ENCODE measurements at places on chromosomes 3 and 15.

DNA sequence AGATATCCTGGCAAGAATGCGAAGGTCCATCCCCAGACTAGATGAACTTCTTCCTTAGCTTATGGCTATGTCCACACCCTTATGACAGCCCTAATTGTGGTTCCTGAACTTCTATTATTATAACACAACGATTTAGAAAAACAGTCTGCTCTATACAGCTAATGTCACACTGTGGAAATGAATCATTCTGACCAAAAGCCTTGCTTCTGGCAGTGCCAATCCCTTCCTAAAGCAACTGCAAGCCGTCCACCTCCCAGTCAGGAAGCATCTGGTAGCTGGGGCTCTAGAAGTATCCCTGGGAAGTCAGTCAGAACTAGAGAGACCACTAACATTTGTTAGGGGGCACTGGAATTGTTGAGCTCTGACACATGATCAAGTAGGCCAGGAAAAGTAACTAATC, 45.0 kb downstream of the MYO5A start:
- no peak for DNase-seq

- no peak for DNase-seq
Observed at GRCh38 chr3:8540456-8540855, 38.8 kb downstream of the LMCD1 start.

DNA sequence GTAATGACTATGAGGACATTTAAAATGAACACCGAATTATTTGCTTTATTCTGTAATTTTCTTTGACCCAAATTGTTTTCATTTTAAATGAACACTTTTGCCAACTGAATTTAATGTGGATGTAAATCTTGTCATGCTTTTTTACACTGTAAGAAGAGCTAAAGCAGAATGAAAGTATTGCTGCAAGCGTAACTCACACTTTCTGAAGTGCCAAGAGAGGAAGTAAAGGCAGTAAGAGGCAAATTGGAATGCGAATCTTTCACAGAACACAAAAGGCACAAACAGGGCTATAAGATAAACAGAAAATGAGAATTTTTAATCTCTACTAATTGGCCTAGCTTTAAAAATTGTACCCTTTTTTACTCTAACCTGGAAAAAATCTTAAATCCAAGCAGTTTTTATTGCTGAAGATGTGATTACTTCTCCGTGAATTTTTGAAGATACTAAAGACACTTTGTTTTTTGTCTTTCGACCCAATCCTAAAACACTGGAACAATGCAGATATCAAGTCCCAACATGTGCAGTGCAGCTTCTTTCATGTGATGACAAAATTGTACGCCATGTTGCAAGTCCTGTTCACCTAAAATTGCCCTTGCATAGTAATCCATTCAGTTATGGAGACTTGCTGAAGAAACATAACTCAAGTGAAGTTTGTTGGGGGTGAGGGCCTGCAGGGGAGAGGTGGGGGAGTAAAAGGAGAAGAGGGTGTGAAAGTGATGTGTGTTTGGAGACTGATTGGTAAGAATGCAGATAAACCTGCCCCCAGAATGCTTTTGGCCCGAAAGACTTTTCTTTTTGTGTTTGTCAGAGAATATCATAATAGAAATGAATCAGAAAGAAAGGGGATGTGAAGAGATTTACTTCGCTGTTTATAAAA, 1.4 kb downstream of the ARID3B start:
- DNase-seq = no peak

DNA sequence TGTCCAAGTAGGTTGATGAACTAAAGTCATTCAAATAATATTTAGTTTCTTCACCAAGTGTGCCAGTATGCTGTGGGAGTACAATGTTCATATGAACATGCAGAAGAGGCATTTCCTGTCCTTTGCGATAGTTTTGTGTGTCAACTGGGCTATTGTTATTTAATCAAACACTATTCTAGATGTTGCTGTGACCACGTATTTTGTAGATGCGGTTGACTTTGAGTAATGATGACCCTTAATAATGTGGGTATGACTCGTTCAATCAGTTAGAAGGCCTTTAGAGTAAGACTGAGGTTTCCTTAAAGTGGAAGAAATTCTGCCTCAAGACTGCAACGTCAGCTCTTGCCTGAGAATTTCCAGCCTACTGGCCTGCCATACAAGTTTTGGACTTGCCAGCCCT, 470.7 kb upstream of the CBLB start:
- no peak for DNase-seq

GRCh38 chr3:105944276-105944675, 75.5 kb upstream of the CBLB start:
- no peak for DNase-seq
